Osteoblast (primary cell): ENCODE measurements at places on chromosomes 12 and 14.

- H3K4me3 ChIP-seq: no peak overlapping the region
- no peak overlapping the region for H3K27ac ChIP-seq
- peaks cover 5% of the 10 kb centered on the region for H3K4me1 ChIP-seq
- peaks cover 71% of the 10 kb centered on the region for H3K36me3 ChIP-seq
- peak; percentile 82 for DNase-seq
These were observed 23.6 kb upstream of the NPFF start for GRCh38 chr12:53530920-53531319.

DNA sequence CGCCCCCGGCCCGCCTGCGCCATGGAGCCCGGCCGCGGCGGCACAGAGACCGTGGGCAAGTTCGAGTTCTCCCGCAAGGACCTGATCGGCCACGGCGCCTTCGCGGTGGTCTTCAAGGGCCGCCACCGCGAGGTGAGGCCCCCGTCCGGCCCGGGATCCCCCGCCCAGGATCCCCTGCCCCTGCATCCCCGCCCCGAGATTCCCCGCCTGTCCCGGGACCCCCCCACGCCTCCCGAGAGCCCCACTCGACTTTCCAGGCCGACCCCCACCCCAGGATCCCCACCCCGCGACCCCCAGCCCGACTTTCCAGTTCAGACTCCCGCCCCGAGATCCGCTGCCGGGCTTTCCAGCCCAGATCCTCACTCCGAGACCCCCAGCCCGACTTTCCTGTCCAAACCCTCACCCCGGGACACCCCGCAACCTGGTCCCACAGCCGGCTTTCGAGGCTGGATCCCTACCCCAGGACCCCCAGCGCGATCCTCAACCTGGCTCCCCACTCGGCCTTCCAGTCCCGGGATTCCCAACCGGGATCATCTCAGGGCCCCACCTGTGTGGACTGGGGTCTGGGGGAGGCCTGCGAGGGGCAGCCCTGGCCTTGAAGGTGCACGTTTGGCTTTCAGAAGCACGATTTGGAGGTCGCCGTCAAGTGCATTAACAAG is 688 bp downstream of the ULK1 start:
- H3K27ac ChIP-seq: peak overlapping the region; percentile 93
- DNase-seq: peak; percentile 90
- peak overlapping the region; percentile 83 for H3K4me3 ChIP-seq
- H3K36me3 ChIP-seq: peaks cover 7% of the 10 kb centered on the region
- no peaks in the 10 kb centered on the region for H3K27me3 ChIP-seq

- H3K27ac ChIP-seq: peak overlapping the region; percentile 90
- peak overlapping the region; percentile 94 for H3K4me3 ChIP-seq
- H3K36me3 ChIP-seq: peaks cover 34% of the 10 kb centered on the region
- H3K27me3 ChIP-seq: no peaks in the 10 kb centered on the region
These were observed 2.5 kb downstream of the DUSP6 start for GRCh38 chr12:89349814-89350213.

- no peak overlapping the region for H3K4me3 ChIP-seq
- H3K27ac ChIP-seq: no peak overlapping the region
- no peaks in the 10 kb centered on the region for H3K4me1 ChIP-seq
- H3K36me3 ChIP-seq: peaks cover 29% of the 10 kb centered on the region
These were observed 19.2 kb downstream of the DCAF4 start for GRCh38 chr14:72945356-72946027.

- H3K4me3 ChIP-seq: no peak overlapping the region
- H3K27ac ChIP-seq: no peak overlapping the region
- H3K4me1 ChIP-seq: no peaks in the 10 kb centered on the region
- DNase-seq: no peak
These were observed 80.6 kb downstream of the NIN start for GRCh38 chr14:50750323-50750722.

DNA sequence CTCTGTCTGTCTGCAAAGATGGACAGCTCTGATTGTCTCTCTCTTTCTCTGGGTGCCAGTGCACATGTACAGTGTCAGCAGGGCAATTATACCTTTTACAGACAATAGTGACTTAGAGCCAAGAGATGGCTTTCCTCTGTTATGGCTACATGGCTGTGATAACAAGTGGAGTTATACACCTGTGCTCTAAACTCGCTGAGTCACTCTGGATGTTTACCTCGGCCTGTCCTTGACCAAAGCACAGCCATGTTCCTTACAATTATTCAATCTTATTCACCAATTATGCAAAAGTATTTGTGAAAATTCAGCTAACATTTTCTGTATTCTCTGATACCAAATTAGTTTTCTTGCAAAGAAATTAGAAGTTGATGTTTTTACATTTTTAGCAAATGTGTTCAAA is 475.5 kb upstream of the CCDC196 start:
- no peak overlapping the region for H3K27ac ChIP-seq
- H3K27me3 ChIP-seq: no peaks in the 10 kb centered on the region
- DNase-seq: no peak
- no peaks in the 10 kb centered on the region for H3K36me3 ChIP-seq

GRCh38 chr14:100441271-100441947 is 118.3 kb downstream of the SLC25A47 start:
- H3K36me3 ChIP-seq: no peaks in the 10 kb centered on the region
- no peak for DNase-seq
- peaks cover 42% of the 10 kb centered on the region for H3K4me1 ChIP-seq
- H3K27me3 ChIP-seq: no peaks in the 10 kb centered on the region
- no peak overlapping the region for H3K4me3 ChIP-seq

DNA sequence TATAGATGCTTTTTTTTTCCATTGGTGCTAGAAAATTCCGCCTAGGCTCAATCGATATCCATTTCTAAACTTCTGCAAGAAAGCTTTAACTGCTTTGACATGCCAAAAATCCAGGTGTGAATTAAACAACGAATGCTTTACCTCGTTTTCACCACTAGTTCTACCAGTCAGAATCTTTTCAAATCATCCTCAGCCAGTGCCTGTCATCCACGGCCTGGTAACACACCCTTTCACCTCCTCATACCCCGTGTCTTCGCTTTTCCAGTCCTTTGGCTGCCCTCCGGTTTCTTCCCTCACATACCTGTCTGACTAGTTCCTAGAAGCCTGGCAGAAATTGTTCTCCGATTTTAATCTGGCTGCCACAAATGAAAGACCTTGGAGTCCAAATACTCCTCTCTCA is 1.4 kb upstream of the PHC1 start:
- DNase-seq: peak; percentile 35
- H3K27me3 ChIP-seq: no peaks in the 10 kb centered on the region
- peak overlapping the region; percentile 91 for H3K4me3 ChIP-seq
- peaks cover 20% of the 10 kb centered on the region for H3K4me1 ChIP-seq
- H3K36me3 ChIP-seq: no peaks in the 10 kb centered on the region

GRCh38 chr14:105096206-105096875 is 31.1 kb upstream of the GPR132 start:
- H3K27ac ChIP-seq: no peak overlapping the region
- no peaks in the 10 kb centered on the region for H3K27me3 ChIP-seq
- no peak overlapping the region for H3K4me3 ChIP-seq
- DNase-seq: peak; percentile 58
- H3K4me1 ChIP-seq: peaks cover 18% of the 10 kb centered on the region

DNA sequence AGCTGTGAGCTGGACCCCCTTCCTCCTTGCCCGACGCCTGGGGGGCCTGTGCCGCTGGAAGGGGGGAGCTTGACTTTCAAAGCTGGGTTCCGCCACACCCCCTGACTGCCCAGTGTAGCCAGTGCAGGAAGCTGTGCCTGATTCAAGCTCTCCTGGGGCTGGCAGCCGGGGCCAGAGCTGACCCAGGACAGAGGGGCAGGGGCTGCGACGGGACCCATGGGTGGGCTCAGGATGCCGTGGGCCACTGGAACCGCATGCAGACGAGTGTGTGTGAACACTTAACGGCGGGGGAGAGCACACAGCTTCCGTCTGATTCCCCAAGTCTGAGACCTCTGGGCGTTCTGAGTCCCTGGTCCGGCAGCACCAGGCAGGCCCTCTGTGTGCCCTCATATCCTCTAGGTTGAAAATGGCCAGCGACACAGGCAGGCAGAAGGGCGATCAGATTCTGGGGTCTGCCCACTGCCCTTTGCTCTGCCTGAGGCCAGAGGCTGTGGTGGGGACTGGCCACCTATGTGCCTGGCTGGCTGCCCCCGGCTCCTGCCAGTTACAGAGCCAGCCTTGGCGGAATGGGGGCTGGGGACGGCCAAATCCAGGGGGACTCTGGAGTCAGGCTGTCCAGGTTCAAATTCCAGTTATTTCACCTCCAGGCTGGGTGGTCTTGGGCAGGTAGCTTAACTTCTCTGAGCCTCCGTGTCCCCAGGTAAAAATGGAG is 54.0 kb downstream of the CYP46A1 start:
- H3K27me3 ChIP-seq: no peaks in the 10 kb centered on the region
- H3K4me3 ChIP-seq: peak overlapping the region; percentile 76
- DNase-seq: peak; percentile 91
- no peaks in the 10 kb centered on the region for H3K36me3 ChIP-seq

DNA sequence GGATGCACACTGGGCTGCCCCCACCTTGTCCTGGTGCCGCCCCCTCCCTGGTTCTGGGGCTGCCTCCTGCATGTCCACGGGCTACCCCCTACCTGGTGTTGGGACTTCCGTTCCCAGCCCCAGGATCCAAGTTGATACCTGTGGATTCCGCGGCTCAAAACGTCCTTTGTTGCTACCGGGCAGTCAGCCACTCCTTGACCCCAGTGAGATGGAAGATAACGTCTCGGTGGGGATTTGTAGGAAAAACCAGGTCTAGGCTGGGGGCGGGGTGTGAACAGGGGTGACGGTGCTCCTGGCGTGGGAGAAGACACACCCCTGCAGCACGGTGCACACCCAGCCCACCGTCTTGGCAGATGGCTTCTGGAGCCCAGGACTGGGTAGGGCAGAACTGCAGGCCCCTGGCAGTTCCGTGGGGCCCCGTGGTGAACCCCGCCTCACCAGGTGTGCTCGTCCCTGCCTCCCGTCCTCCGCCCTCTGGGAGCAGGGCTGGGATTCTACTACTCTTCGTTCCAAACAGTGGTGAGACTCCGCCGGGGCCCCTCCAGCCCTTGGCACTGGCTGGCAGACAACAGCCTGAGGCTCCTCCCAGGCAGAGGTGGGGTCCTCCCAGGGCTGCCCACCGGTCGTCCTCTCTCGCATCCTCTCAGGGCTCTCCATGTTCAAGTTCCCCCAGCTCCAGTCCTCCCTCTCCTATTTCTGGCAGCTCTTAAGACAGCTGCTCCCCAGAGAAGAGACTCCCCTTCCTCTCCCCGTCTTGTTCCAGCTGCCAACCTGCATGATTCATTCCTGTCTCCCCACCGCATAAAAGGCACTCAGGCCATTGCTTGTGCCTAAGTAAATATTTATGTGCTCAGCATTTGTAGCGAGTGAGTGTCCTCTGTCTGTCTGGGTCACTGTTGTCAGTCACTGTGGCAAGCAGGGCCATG is 75.5 kb downstream of the FBXL14 start:
- no peaks in the 10 kb centered on the region for H3K27me3 ChIP-seq
- H3K36me3 ChIP-seq: no peaks in the 10 kb centered on the region
- H3K4me1 ChIP-seq: peaks cover 26% of the 10 kb centered on the region
- peak overlapping the region; percentile 43 for H3K4me3 ChIP-seq

GRCh38 chr14:68036202-68036601 is 216.6 kb downstream of the RAD51B start:
- no peak overlapping the region for H3K4me3 ChIP-seq
- H3K4me1 ChIP-seq: no peaks in the 10 kb centered on the region
- no peak overlapping the region for H3K27ac ChIP-seq
- DNase-seq: no peak
- H3K27me3 ChIP-seq: no peaks in the 10 kb centered on the region

DNA sequence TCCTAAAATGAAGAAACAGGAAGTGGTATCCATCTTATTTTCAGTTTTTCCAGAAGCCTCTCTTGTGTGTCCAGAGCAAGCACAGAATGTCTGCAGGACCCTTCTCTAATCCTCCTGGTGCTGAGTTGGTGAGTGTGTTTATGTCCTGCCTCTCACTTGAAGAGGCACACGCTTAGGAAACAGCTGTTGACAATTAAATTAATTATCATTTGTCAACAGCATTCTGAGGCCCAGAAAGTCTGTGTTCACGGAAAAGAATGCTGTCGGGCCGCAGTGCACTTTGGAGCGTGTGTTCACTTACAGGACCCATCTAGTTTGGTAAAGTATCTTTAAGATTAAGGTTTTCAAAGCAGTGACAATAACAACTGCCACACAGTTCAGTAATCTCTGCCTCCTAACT is 70.5 kb downstream of the LMNTD1 start:
- peak; percentile 13 for DNase-seq
- H3K27me3 ChIP-seq: no peaks in the 10 kb centered on the region
- no peak overlapping the region for H3K27ac ChIP-seq
- no peak overlapping the region for H3K4me3 ChIP-seq
- H3K36me3 ChIP-seq: no peaks in the 10 kb centered on the region

GRCh38 chr12:13074396-13075117 is 28.9 kb downstream of the GSG1 start:
- H3K4me1 ChIP-seq: peaks cover 9% of the 10 kb centered on the region
- H3K36me3 ChIP-seq: peaks cover 15% of the 10 kb centered on the region
- H3K27ac ChIP-seq: no peak overlapping the region
- H3K27me3 ChIP-seq: no peaks in the 10 kb centered on the region
- no peak overlapping the region for H3K4me3 ChIP-seq

DNA sequence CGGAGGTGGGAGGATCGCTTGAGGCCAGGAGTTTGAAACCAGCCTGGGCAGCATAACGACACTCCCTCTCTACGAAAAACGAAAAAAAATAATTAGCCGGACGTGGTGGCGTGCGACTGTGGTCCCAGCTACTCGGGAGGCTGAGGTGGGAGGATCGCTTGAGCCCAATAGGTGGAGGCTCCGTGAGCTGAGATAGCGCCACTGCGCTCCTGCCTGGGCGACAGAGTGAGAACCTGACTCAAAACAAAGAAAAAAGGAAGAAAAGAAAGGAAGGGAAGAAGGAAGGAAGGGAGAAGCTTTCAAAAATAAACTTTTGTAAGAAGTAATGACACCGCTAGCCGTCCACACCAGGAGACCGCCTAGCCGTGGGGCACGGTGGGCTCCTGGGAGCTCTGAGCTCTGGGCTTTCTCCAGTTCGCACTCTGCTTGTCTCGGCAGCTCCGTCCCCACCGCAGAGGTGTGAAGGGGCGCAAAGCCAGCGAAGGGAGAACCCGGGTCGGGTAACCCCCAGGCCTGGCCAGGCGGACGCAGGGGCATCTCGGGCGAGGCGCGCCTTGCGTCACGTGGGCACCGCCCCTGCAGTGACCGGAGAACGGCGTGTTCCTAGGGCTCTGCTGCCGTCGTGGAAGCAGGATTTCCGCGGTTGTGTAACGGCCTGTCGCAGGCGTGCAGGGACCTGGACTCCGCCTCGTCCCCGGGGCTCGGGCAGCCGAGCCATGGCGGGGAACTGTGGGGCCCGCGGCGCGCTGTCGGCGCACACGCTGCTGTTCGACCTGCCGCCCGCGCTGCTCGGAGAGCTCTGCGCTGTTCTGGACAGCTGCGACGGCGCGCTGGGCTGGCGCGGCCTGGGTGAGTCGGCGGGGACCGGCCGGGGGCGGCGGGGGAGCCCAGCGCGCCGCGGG is at the start of gene IRAK3:
Gene IRAK3 (plus strand): TSS at position 631 of the 902 bp plus-strand sequence. CDS start 86 bp downstream, at position 717.
- H3K36me3 ChIP-seq: no peaks in the 10 kb centered on the region
- peak within 1 kb of the TSS; percentile 69 for H3K4me3 ChIP-seq
- no peaks in the 10 kb centered on the region for H3K27me3 ChIP-seq
- peak; percentile 91 for DNase-seq
- H3K27ac ChIP-seq: no peak within 1 kb of the TSS

DNA sequence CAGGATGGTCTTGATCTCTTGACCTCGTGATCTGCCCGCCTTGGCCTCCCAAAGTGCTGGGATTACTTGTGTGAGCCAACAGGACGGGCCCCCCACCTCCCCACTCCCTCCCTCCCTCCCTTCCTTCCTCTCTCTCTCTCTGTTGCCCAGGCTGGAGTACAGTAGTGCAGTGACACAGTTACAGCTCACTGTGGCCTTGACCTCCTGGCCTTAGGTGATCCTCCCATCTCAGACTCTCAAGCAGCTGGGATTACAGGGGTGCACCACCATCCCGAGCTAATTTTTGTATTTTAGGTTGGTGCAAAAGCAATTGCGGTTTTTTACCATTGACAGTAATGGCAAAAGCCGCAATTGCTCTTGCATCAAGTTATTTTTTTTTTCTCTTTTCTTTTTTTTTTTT is 19.2 kb upstream of the ANAPC5 start:
- H3K36me3 ChIP-seq: no peaks in the 10 kb centered on the region
- no peak overlapping the region for H3K4me3 ChIP-seq
- H3K27me3 ChIP-seq: no peaks in the 10 kb centered on the region
- H3K4me1 ChIP-seq: no peaks in the 10 kb centered on the region
- H3K27ac ChIP-seq: no peak overlapping the region
